ENCODE measurements at places on chromosomes 6 and 20.

DNA sequence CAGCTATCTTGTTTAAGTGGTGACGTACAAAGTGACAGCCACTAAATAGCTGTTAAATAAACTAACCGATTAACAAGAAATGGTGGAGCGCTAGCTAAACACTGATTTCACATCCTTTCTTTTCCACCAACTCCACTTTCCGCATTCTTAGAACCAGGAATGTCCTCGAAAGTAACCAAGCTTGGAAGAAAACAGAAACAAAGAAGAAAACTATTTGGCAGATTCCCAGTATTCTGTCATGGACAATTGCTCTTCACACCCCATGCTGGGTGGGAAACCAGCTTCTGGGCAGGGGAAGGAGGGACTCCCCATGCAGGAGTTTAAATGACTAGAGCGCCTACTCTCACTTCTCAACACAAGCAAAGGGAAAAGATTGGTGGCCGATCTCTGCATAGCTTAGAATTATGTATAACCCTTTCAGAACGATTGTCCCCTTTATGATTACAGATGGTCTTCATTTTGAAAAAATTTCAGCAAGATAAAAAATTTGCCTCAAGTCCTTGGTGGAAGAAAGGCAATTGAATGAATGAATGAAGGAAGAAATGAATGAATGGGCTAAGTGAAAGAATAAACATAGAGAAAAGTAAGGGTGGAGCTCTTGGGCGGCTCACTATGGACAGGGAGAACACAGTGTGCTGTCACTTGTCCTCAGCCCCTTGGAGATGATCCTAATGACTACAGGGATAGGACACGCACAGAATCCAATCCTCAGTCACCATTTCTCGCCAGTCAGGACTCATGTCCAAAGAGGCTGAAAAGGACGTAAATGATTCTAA, 148.7 kb upstream of the NEDD9 start:
- no peak for DNase-seq

- DNase-seq: no peak
Measured at GRCh38 chr6:150495126-150495525, 104.6 kb upstream of the PLEKHG1 start.

DNA sequence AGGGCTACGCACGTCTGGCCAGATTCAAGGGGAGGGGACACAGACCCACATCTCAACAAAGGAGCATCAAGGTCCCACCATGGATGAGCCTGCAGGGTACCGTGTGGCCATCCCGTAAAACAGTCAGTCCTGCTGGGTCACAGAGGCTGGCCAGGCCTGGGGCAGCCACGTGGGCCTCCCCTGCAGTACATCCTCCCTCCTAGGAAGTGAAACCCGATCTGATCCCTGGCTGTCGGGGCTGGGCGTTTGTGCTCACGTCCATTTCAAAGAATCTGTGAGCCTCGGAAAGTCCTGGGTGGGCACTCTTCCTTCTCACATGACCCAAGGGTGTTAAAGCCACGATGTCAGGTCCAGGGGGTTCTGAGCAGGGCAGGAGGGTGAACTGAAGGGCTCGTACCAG, 14.3 kb downstream of the SULF2 start:
- DNase-seq: no peak

DNA sequence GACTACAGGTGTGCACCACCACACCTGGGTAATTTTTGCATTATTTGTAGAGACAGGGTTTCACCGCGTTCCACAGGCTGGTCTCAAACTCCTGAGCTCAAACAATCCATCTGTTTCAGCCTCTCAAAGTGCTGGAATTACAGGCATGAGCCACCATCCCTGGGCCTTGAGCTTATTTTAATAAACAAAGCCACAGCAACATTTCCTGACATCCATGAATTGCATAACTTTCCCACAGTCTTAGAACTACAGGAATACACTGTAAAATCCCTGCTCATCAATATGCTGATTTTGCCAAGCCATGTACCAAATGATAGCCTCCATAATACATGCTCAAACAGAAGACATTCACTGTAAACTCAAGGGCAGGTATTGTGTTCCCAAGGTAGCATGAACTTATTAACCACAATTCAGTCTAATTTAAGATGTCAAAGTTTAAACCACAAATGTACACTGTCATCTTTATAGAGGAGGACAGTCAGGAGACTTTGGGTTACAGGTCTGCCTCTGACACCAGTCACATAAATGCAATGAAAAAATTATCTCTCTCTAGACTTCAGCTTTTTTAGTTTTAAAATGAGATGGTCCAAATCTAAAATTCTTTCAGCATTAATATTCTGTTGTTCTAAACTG, 40.0 kb downstream of the NUDT3 start:
- DNase-seq: no peak

GRCh38 chr6:10690651-10691445, 3.6 kb downstream of the C6orf52 start:
- no peak for DNase-seq

- DNase-seq: no peak
Measured at GRCh38 chr6:2970034-2970685, 1.2 kb downstream of the SERPINB6 start.

DNA sequence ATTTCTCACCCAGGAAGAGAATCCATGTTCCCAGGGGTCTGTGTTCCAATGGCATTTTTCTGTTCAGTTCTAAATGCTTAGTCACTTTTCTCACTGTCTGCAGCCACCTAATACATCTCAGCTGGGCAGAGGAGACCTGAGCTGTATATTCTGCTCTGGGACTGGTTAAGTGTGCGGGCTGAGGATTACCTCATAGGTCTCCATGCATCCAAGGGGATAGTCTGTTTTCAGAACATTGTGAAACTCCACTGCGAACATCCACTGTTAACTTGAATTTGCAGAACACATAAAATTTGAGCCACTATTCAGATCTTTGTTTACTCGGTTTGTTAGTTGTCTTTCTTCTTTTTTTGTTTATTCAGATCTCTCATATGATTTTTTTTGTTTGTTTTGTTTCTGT, 947.1 kb downstream of the TFAP2A start:
- no peak for DNase-seq

- DNase-seq: no peak
Measured at GRCh38 chr6:170440437-170440836, 112.7 kb downstream of the PSMB1 start.

- DNase-seq: no peak
Measured at GRCh38 chr6:109925075-109925474, 53.0 kb upstream of the GPR6 start.

GRCh38 chr6:166307082-166308032, 835 bp downstream of the PRR18 start:
- no peak for DNase-seq

DNA sequence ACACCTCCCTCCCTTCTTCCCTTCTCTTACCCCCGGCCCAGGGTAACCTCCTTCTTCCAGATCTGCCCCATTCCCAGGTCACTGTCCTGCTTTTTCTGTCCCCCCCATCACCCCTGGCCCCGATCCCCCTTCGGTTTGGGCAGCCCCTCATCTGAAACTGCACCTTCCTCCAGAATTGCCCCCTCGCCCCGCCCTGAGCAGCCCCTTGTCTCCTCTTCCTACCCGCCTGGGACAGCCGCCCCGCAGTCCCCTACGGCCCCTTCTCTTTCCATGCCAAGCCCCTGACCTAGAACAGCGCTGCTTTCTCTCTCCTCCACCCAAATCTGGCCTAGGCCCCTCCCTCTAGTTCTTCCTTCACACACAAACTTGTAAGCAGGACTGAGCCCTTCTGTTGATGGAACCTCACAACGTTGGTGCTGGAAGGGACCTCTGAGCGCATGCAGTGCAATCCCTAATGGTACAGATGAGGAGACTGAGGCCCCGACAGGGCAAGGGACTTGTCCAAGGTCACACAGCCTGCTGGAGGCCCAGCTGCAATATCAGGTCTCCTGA, 630 bp downstream of the PPP2R5D start:
- no peak for DNase-seq

Data from caudate nucleus (tissue), 63 donors.